Activated CD4-positive, alpha-beta T cell treated with anti-CD3 and anti-CD28 coated beads, Interleukin-2, amount 10 ng/mL, durations not matched to agents 24 days and 14 days (primary cell): ENCODE measurements at places on chromosomes 1 and 21.

GRCh38 chr1:30852026-30852425 lies 56.5 kb downstream of the SDC3 start:
- peaks cover 2% of the 10 kb centered on the region for H3K4me1 ChIP-seq
- H3K36me3 ChIP-seq, result no peaks in the 10 kb centered on the region
- no peak overlapping the region for H3K27ac ChIP-seq
- H3K4me3 ChIP-seq, result no peak overlapping the region
- H3K27me3 ChIP-seq, result peaks cover 27% of the 10 kb centered on the region

GRCh38 chr21:34880401-34880800 lies 168.7 kb downstream of the RUNX1 start:
- peaks cover 74% of the 10 kb centered on the region for H3K36me3 ChIP-seq
- H3K27ac ChIP-seq, result no peak overlapping the region
- no peaks in the 10 kb centered on the region for H3K27me3 ChIP-seq
- H3K4me3 ChIP-seq, result no peak overlapping the region

DNA sequence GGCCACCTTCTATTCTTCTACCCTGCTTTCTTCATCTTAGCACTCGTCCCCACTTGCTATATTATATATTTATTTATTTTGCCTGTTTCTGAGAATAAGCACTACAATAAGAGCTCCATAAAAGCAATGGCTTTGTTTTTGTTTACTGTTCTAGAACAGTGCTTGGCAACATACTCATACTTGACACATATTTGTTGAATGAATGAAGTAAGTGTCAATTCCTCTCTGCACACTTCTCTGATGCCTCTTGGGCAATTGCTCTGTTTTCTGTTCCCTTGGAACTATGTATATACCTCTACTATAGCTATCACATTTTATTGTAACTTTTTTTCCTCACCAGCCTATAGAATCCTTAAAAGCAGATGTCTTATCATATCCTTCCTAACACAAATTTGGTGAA lies 7.5 kb upstream of the SLC19A2 start:
- peaks cover 23% of the 10 kb centered on the region for H3K4me1 ChIP-seq
- H3K27ac ChIP-seq, result no peak overlapping the region
- H3K27me3 ChIP-seq, result no peaks in the 10 kb centered on the region
- H3K36me3 ChIP-seq, result peaks cover 6% of the 10 kb centered on the region
- H3K4me3 ChIP-seq, result no peak overlapping the region

DNA sequence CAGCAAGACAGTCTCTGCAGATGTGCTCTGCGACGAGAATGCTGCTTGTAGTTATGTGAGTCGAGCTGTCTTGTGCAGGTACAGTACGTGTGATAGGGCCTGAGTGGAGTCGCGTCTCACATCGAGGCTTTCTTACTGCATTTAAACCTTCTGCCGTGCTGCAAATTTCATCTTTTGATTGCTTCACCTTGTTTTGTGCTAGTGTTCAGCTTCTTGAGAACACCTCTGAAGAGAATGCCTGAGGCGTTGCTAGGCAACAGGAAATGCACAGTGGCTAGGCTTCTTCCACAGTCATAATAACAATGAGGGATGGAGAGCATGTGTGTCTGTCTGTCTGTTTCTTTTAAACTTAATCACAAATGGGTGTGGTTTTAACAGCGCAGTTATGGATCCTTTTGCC lies 52.9 kb downstream of the MRPS6 start:
- DNase-seq, result peak; percentile 87
- H3K27me3 ChIP-seq, result no peaks in the 10 kb centered on the region
- no peak overlapping the region for H3K4me3 ChIP-seq
- H3K4me1 ChIP-seq, result peaks cover 58% of the 10 kb centered on the region
- H3K27ac ChIP-seq, result peak overlapping the region; percentile 42
- H3K36me3 ChIP-seq, result peaks cover 73% of the 10 kb centered on the region

DNA sequence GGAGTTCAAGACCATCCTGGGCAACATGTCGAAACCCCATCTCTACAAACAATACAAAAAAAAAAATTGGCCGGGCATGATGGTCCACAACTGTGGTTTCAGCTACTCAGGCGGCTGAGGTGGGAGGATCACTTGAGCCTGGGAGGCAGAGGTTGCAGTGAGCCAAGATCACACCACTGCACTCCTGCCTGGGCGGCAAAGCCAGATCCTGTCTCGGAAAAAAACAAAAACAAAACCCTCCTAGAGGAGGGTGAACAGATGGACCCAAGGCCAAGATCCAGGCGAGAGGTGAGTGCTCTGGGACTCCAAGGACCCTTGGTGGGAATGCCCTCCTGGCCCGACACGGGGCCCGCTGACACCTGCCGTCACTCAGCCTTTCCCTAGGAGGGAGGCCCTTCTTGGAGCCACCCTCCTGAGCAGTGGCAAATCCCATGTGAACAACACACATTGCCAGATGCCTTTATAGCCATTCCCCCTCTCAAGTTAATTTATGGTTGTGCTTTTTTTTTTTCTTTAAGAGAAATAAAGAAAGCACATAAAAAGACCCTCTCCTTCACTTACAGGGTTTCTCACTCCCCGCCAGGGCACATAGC lies 380 bp downstream of the TFF2 start:
- peaks cover 10% of the 10 kb centered on the region for H3K27me3 ChIP-seq
- DNase-seq, result no peak
- no peaks in the 10 kb centered on the region for H3K4me1 ChIP-seq

DNA sequence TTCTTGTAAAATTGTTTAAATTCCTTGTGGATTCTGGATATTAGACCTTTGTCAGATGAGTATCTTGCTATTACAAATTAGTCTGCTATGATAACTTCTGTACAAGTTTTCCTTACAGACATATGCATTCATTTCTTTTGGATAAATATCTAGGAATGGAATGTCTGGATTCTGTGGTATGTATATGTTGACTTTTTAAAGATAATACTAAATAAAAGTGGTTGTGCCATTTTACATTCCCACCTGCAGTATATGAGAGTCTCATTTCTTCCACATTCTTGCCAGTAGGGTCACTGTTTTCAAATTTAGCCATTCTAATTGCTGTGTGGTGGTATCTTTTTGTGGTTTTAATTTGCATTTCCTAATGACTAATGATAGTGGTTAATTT lies 53.9 kb downstream of the SYDE2 start:
- no peak overlapping the region for H3K4me3 ChIP-seq
- DNase-seq, result no peak
- no peaks in the 10 kb centered on the region for H3K27me3 ChIP-seq
- H3K4me1 ChIP-seq, result peaks cover 22% of the 10 kb centered on the region

- H3K36me3 ChIP-seq, result no peaks in the 10 kb centered on the region
- no peak overlapping the region for H3K4me3 ChIP-seq
- no peak for DNase-seq
- H3K27ac ChIP-seq, result no peak overlapping the region
- no peaks in the 10 kb centered on the region for H3K4me1 ChIP-seq
Measured at GRCh38 chr1:36638268-36638667, 155.6 kb upstream of the CSF3R start.

DNA sequence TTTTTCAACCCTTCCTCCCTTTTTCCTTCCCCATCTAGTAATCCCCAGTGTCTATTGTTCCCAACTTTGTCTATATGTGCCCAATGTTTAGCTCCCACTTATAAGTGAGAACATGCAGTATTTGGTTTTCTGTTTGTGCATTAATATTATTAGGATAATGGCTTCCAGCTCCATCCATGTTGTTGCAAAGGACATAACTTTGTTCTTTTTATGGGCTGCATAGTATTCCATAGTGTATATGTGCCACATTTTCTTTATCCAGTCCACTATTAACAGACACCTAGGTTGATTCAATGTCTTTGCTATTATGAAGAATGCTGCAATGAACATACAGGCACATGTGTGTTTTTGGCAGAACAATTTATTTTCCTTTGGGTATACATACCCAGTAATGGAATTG lies 121.0 kb upstream of the C1orf105 start:
- H3K27ac ChIP-seq, result no peak overlapping the region
- H3K36me3 ChIP-seq, result peaks cover 5% of the 10 kb centered on the region
- peaks cover 7% of the 10 kb centered on the region for H3K4me1 ChIP-seq
- DNase-seq, result no peak
- H3K27me3 ChIP-seq, result no peaks in the 10 kb centered on the region
- H3K4me3 ChIP-seq, result no peak overlapping the region

DNA sequence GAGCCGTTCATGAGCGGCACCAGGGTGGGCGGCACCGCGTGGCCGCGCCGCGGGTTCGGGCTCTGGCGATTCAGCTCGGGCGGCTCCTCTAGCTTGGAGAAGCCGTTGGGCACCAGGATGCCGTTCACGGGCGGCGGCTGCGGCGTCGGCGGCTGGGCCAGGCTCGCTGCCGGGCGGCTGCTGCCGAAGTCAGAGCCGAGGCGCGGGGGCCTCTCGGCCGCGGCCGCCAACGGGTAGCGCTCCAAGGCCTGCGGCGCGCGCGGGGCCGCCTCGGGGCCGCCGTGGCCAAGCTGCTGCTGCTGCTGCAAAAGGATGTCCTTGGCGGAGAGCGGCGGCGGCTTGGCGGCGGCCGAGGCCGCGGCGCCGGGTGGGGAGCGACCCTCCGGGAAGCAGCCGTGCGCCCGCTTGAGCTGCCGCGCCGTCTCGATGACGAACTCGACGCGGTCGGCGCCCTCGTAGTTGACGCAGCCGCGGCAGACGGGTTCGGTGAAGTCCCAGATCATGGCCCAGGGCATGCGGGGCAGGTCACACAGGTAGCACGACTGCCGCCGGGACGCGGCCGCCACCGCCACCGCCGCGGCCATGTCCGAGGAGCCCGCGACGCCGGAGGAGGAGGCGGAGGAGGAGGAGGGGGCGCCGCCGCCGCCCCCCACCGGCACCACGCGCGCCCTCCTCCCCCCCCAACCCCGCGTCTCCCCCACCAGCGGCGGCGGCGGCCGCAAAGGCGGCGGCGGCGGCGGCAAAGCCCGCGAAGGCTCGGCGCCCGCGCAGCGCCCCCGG lies 877 bp downstream of the IRF2BP2 start:
- H3K36me3 ChIP-seq, result peaks cover 44% of the 10 kb centered on the region
- H3K27me3 ChIP-seq, result peaks cover 2% of the 10 kb centered on the region
- DNase-seq, result peak; percentile 90
- peaks cover 52% of the 10 kb centered on the region for H3K4me1 ChIP-seq
- H3K27ac ChIP-seq, result peak overlapping the region; percentile 92
